Calu3 (cell line): ENCODE measurements at places on chromosomes 3 and 15.

GRCh38 chr15:34064438-34064837, 25.4 kb upstream of the AVEN start:
- DNase-seq: no peak

GRCh38 chr15:33109345-33109744, 85.2 kb downstream of the FMN1 start:
- no peak for DNase-seq

DNA sequence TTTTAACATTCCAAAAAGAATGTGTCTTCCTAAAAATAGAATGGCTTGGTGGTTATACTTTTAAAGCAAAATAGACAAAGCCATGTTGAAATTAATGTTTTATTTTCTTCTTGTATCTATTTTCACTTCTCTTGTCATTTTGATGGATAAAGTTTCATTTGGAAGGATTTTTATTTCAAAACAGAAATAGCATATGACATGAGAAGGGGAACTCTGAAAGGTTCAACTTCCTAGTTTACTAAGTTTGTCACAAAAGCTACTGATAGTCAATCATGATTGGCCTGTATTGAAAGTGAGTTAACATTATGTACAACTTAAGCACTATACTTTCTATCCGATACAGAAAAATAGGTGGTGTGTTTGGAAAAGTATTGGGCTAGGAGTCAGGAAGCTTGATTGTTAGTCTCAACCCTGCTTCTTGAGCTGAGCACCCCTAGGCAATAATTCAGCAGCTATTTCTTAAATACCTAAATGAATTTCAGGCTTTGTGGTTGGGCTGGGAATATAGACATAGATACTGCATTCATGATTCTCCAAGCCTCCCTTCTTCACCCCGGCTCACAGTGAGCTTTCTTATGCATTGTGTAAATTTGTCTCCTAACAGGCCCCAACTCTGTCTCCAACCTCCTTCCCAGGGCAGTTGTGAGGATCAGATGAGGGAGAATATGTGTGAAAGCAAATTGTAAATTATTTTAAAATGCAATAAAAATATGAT, 46.9 kb upstream of the CSPG4 start:
- no peak for DNase-seq

DNA sequence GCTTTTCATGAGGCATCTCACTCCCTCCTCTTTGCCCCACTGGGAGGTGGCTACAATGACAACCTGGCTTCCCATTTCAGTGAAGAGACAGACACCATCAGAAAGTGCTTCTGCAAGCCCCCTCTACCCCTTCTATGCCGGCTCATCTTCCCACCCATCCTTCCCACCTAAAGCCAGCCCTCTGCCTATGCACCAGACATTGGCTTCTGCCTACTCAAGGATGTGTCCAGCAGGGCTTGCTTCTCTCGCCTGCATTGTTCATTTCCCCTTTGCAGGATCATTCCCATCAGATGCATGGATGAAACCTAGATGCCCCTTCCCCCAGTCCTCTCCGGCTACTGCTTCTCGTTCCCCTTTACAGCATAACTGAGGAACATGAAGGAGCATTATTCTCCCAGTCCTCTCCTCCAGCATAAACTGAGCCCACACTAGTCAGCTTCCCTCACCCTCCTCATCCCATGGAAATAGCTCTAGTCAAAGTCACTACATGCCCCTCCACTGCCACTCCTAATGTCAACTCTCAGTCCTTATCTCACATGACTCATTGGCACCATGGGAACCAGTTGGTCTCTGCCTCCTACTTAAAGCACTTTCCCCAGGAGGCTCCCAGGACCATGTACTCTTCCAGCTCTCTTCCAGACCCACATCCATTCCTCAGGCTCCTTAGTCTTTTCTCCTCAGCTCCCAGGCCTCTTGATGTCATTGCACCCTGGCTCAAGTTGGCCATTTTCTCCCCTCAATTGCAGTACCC, 47.9 kb downstream of the TM2D3 start:
- no peak for DNase-seq

- DNase-seq: no peak
Observed at GRCh38 chr3:104908761-104909160, 457.9 kb upstream of the ALCAM start.

- peak; percentile 60 for DNase-seq
Observed at GRCh38 chr3:143120716-143121240, 1.2 kb downstream of the CHST2 start.

GRCh38 chr3:17852217-17852616, 109.8 kb upstream of the TBC1D5 start:
- DNase-seq: no peak

- DNase-seq: no peak
Observed at GRCh38 chr15:63104727-63105126, 16.9 kb upstream of the LACTB start.

DNA sequence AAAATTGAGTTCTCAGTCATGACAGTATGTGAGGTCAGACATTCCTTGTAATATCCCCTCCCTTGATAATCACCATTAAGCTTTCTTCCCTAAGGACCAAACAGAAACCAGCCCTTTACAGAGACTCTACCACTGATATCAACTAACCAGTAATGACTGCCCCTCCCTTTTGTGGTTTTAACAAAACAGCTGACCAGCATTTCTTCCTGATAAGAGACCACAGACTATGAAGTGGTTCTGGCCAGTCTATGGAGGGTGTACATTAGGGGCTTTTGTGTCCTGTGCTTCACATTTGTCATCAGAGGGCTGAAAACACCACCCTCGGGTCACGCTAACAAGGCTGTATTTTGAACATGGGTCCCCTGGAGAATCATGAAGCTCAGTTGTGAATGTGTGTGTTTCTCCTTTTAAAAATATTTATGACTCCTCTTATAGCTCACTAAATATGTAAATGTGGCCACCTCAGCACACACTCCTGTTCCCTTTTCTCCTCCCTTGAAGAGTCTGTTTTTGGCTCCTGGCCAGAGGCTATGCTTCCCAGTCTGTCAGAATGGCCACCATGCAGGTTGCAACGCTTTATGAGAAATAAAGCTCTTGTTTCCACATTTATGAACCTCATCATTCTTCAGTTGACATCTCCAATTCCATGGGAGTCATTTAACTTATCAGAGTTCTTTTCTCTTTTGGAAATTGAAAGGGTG, 239.3 kb downstream of the CPNE4 start:
- DNase-seq: peak; percentile 46

- DNase-seq: no peak
Observed at GRCh38 chr15:80747317-80748053, 31.7 kb upstream of the CEMIP start.

- DNase-seq: no peak
Observed at GRCh38 chr3:12983319-12983718, 89.9 kb downstream of the IQSEC1 start.

- DNase-seq: no peak
Observed at GRCh38 chr3:98914210-98915080, 12.9 kb upstream of the DCBLD2 start.

DNA sequence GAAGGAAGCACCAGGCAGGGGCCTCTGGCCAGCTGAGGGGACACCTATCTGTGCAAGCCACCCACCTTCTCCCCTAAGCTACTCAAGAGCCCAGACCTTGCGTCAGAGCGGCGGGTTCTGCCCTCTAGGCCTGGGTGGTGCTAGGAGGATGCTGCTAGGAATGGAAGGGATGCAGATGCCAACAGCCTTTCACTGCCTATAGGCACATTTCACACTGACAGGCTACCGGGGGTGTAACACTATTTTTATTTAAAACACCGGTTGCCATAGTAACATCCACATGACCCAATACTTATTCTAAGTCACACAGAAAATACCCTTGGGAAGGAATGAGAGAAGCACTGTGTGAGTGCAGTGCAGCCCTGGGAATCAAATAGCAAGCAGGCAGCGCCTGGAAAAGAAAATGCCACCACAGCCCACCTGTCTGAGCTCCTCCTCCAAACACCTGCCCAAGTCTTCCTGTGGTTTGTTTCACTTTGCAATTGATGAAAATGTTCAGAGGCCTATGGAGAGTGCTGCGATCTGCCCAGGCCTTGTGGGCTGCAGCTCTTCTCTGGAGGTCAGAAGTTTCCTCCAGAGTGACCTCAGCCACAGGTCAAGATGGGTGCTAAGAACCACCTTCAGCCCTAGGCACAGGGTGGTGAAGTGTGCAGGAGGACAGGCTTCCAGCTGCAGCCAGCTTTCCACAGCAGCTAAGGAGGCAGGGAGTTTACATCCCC, 113.5 kb upstream of the TOPAZ1 start:
- no peak for DNase-seq

GRCh38 chr3:40456940-40457823, at the start of gene RPL14:
Gene RPL14 (plus strand): TSS chr3:40457339. CDS start chr3:40457472, 133 bp downstream.
- peak; percentile 91 for DNase-seq

- DNase-seq: no peak
Observed at GRCh38 chr3:87442470-87442869, 166.1 kb upstream of the POU1F1 start.

DNA sequence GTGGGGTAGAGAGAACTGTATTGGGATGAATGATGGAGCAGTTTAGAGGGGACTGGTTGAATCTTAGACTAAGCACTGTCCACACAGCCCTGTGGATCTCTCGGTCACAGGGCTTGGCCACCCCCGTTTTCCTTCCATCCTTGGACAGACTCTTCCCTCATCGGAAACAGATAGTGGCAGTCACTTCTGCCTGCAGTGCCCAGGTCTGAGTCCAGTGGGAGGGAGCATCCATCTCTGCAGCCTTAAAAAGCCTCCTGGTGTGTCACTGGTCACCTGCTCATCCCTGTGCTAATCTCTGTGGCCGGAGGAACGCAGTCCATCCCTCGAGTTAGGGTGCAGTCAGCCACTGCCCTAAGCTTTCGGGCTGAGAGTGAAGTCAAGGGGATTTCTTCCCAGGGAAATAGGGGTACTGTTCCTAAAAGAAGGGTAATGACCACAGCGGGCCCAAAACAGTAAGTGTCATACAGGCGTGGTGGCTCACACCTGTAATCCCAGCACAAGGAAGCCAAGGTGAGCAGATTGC, 32.0 kb downstream of the PLA2G4D start:
- DNase-seq: no peak
